ENCODE measurements at places on chromosomes 11 and 22.

DNA sequence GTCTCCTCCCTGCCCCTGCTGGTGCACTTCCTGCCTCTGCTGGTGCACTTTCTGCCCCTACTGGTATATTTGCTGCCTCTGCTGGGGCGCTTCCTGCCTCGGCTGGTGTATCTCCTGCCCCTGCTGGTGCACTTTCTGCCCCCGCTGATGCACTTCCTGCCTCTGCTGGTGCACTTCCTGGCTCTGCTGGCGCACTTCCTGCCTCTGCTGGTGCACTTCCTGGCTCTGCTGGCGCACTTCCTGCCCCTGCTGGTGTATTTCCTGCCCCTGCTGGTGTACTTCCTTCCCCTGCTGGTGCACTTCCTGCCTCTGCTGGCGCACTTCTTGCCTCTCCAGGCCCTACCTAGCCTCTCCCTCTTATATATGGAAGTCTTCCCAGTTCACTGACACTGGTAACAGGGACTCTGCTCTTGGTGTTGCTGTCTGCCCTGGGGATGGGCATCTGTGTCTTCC, 10.1 kb downstream of the MTFP1 start:
- no peak for DNase-seq

DNA sequence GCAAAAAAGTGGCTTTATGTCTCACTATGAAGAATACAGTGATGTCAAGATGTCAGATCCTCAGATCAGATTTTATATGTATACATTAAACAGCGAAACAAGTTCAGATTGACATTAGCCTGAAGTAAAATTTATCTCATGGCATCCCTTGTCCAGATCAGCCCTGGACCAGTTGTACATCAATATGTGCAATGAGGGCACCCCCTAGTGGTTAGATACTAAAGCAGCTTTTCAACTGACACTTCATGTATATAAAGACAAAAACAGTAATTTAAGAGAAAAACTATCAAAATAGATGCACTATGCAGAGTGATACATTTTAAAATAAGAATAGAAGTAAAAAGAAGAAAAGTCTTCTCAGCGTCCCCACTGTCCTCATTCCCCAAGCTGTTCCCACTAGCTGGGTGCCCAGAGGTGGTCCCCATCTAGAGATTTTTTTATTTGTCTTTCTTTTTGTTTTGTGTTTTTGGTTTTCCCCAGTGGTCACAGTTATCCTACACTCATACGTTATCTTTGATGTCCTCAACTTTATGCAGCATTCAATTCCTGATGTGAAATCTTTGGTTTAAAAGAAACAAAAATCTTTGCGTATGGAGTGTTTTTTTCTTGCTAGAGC, 2193.4 kb upstream of the RAG2 start:
- DNase-seq, result peak; percentile 3

- DNase-seq, result no peak
Measured at GRCh38 chr11:19526119-19526518, 186.5 kb upstream of the NAV2 start.

- DNase-seq, result no peak
Measured at GRCh38 chr22:18110194-18110953, at the start of gene TUBA8. Gene TUBA8 (plus strand): TSS chr22:18110809. CDS start chr22:18110866, 57 bp downstream.

GRCh38 chr22:35781898-35782297, 64.2 kb downstream of the APOL5 start:
- DNase-seq, result no peak

DNA sequence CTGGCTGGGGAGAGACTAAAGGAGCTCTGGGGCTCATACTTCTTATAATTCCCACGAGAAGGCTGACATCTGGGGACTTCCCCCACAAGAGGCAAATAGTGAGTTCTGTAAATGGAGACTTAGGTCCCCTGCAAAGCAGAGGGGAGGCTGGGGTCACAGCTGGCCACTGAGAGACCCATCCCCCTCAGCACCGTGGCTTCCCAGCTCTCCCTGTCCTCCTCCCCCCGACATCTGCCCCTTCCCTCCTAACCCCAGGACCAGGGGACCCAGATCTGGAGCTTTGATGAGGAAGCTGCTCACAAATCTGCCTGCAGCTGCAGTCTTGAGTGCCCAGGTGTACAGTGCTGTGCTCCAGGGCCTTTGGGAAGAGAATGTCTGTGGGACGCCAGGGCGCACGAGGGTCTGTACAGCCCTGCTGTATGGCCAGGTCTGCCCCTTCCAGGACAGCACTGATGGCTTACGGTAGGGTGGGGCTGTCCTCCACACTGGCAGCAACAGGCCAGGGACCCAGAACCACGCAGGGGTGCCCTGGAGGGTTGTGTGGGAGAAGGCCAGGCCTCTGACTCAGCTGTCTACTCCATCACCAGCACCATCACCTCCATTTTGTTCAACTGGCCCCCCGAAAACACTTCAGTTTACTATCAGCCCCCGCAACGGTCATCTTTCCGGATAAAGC, 1.1 kb downstream of the RGL4 start:
- no peak for DNase-seq
